ENCODE measurements at places on chromosomes 16 and 17.

DNA sequence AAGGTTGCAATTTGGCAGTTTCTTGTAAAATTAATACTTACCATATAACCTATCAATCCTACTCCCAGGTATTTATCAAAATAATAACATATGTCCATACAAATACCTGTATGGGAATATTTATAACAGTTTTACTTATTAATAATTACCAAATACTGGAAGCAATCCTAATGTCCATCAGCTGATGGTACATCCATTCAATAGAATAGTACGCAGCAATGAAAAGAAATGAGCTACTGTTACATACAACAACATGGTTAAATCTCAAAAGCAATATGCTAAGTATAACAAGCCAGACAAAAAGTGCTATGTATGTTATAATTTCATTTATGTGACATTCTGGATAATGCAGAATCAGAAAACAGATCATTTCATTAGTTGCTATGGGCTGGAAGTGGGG is 1.2 kb downstream of the HYDIN start:
- no peak for DNase-seq

- DNase-seq, result no peak
These were observed 4.6 kb downstream of the TNS4 start for GRCh38 chr17:40496634-40497420.

DNA sequence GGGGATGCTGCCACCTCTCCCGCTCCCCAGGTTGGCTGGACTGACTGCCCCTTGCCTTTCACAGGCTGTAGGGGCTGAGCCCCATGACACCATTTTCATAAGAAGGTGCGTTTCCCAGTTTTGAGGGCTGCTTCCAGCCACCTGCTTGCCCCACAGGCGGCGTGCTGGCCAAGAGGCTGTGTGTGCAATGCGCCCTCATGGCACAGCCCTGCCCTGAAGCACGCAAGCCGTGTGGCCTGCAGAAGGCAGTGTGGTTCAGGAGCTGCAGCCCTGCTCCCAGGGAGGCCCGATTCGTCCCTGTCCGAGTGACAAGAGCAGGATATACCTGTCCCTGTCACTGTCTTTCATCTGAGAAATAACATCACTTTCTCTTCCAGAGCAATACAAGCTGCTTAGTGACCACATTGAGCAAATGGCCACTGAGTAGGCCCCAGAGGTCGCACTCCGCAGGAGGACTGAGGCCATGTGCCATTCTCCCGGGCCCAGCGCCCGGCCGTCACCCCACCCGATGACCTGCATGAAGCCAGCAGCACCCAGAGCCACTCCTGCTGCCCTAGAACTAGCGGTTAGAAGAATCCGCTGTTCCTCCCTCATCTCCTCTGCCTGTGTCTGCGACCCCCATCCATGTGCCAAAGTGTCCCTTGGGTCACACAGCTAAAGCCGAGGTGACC is 24.2 kb downstream of the CIBAR2 start:
- no peak for DNase-seq

DNA sequence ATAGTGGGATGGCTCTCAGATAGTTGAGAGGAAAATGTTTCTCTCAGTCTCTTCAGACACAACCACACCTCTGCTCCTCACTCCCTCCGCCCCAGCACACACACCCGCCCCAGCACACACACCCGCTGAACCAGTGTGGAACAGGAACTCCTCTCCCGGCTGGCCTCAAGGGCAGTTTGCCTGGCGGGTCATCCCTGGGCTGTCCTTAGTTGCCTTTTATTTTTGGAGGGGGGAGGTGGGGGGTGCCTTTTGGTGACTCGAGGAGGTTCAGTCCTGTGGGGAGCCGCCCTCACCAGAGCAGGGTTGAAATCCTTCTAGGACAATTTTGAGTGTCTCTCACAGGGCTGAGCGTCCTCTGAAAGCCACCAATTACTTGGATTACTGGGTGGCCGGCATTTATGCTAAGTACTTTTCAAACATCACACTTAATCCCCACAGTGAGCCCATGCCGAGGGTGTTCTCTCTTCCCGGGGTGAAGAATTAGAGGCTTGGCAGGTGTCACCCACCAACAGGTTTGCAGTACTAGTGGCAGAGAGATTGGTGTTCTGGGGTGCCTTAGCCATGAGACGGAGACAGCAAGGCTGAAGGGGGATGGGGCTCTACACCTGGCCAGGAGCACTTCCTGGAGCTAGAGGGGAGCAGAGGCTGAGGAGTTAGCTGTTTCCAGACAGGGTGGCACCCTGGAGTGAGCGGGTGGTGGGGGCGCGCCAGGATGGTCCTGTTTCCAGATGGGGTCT is 2.8 kb downstream of the RASD1 start:
- no peak for DNase-seq

DNA sequence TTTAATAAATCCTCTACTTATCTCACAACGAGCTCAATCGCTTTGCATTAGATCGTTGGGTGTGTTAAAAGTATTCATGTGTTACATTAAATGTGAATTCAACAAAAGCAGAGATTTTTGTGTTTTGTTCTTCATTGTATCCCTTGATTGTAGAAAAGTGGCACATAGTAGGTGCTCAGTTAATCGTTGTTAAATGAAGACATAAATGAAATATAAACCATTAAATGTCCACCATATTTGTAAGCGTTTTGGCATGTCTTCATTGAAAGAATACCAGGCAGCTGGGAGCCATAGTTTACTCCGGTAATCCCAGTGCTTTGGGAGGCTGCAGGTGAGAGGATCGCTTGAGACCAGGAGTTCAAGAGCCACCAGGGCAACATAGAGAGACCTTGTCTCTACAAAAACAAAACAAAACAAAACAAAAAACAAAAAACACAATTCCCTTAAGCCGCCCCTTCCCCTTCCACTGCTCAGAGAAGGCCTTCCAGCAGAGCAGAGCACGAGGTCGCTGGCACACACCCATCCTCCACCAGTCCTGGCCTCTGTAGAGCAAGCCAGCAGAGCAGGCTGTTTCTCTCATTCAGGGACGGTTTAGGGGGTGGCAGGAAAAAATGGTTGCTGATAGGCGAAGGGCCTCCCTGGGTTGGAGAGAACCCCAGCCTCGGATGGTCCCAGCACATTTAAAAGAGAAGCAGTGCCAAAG is 673 bp upstream of the CHD9 start:
- no peak for DNase-seq

GRCh38 chr17:48612854-48613691 is 2.0 kb downstream of the HOXB8 start:
- DNase-seq, result no peak

DNA sequence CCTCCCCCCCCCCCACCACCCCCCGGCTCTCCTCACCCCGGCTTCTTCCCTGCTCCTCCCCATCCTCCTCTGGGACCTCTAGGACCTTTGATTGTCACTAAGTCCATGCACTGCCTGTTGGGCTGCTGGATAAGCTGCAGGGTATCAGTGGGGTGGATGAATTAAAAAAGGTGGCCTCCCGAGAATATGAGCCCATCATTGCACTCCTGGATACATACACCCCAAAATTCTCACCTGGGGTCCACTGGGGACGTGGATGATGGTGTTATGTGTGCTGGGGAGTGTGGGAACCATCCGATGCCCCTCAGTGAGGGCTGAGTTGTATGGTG is 88.8 kb downstream of the IRF8 start:
- no peak for DNase-seq

GRCh38 chr16:56428091-56428490 is 2.7 kb upstream of the AMFR start:
- DNase-seq, result no peak

Data from amniotic stem cell (primary cell).